ENCODE measurements at places on chromosomes 3 and 15.

GRCh38 chr15:70063980-70064379, 33.7 kb downstream of the TLE3 start:
- no peak for DNase-seq

DNA sequence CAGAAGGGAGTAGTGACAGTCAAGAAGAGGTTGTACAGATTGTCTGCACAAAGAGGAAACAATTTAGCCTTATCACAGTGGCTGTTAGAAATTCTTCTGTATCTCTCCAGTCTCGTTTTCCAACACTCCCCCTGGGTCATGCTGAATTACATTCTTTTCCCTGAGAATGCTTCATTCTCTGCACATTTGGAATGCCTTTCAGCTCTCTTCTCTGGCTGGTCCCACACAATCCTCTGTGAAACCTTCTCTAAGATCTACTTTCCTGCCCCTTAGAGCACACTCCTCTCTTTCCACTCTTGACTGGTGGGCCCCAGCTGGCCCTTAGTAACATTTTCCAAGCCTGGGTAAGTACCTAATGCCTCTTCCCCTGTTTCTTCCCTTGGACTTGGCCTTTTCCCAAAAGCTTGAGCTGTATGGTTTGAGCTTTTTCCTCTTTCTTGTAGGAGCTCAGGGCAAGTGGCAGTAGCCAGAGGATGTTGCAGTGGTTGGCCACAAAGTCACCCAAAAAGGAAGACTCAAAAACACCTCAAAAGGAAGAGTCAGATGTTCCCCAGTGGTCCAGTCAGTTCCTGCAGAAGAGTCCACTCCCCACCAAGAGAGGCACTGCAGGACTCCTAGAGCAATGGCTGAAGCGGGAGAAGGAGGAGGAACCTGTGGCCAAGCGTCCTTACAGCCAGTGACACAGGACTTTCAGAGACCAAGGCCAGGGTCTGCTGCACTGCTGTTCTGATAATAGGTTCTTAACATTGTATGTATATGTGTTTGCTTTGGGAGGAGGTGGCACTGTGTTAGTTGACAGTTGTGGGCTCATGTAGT, 25.7 kb downstream of the HMCES start:
- no peak for DNase-seq

- no peak for DNase-seq
Observed at GRCh38 chr15:82630033-82630432, 17.1 kb downstream of the CPEB1 start.

DNA sequence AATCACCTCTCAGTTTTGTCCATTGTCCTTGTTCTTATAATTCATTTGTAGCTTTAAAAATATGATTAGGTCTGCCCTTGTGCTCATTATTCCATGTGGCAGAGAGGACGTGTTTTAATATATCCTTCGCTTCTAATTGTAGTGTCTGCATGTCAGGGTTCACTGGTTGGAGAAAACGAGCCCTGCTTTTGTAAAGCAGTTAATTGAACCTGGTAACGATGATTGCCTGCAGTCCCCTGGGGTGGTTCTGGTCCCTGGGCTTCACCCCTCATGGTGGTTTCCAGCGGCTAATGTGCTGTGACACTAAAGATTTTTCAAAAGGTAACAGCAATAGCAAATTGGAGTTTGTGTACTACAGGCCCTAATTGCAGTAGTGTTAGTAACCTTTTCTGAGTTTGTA, 299.6 kb downstream of the CACNA2D3 start:
- DNase-seq, result no peak

DNA sequence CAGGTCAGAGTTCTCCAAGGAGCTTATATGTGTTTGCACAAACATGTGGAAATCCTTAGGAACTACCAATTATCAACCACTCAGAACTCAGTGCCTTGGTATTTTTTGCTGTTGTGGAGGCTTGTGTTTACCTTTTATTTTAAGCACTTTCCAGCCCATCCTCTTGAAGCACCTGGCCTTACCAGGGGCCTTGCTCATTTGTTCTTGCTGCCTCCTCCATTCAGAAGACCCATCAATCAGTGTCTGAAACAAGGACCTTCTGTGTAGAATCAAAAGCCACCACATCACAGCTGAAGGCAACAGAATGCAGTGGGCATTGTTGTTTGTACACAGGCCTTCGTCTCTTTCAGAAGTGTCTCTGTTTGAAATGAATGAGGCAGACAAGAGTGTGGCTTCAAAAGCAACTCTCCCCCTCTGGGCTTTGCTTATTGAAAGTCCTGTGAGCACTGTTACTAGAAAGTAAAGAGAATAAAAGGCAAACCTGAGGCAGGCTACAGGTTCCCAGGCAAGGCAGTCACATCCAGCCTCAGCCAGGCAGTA, 24.5 kb upstream of the LIPC start:
- DNase-seq, result no peak

DNA sequence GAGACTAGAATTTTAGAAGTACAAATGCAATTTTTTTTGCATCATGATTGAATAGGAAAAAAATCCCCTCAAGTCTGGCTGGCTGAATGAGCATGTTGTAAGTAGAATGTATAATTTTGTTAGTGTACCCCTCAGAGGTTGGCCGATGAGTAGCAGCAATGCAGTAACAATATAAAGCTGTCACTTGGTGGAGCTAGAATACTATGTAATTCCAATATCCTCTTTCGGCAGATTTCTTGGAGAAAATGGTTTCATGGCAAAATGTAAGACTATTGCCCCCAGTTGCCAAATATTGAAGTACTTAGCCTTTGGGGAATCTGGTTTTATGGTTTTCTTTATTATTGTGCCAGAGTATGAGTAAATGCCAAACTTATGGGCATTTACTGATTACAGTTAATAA, 39.8 kb upstream of the SGO1 start:
- peak; percentile 23 for DNase-seq

DNA sequence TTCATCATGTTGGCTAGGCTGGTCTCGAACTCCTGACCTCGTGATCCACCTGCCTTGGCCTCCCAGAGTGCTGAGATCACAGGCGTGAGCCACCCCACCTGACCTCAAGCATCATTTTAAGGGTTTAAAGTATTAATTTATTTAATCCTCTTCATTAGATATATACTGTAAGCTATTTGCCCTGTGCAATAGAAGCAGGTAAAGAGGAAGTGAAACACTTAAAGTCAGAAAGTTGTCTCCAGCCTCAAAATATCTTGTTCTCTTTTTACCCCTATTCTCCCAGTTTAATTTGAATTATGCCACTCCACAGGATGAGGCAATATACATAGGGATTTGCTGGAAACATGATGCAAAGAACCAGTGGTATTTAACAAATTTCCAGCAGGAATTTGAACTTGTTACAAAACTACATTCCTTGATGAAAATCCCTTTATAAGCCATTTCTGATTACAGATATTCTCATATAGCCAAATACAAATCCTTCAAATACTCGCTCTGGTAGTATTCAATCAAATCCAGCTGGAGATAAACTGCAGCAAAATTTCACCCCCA, 2.0 kb downstream of the NDUFB5 start:
- no peak for DNase-seq

Measured in HEK293T (cell line).